Fibroblast of skin of right biceps (primary cell): ENCODE measurements at places on chromosomes 1 and 21.
A peak's percentile ranks its signal among the peaks of the same experiment; 100 is the strongest.

GRCh38 chr1:3599286-3599811 is 12.0 kb downstream of the MEGF6 start:
- DNase-seq = no peak

DNA sequence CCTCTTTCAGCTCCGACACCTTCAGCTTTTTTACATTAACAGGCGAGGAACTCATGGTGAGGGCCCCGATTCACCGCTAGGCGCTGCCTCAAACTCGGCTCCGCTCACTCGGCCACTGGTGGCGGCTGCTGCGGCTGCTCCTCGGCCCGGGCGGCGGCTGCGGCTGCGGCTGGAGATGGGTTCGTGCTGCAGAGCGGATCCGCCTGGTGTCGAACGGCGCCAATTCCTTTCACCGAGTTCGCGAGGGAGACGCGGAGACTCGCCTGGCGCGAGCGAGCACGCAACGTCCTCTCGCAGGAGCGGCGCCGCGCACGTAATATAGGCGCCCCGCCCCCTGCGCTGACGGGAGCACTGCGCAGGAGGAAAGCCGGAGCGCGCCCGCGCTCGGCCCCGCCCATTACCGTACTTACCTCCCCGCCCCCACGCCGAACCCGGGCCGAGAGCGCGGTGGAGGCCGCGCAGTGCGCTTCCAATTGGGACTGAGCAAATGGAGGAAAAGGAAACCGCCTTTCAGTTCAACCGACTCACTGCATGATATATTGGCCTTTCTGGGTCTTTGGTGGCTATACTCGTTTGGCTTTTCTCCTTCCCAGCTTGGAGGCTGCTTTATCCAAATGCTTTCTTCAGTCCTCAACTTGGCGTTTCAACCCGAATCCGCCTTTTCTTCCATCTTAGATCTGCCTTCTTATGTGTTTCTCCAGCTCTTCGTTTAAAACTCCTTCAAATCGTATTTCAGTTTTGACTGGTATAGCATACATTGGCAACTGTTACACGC is at the start of gene HNRNPU:
Gene HNRNPU, minus strand, starts transcription at position 291 of the 775 bp plus-strand sequence. Its CDS starts 236 bp downstream, at position 55.
- DNase-seq = peak; percentile 98

DNA sequence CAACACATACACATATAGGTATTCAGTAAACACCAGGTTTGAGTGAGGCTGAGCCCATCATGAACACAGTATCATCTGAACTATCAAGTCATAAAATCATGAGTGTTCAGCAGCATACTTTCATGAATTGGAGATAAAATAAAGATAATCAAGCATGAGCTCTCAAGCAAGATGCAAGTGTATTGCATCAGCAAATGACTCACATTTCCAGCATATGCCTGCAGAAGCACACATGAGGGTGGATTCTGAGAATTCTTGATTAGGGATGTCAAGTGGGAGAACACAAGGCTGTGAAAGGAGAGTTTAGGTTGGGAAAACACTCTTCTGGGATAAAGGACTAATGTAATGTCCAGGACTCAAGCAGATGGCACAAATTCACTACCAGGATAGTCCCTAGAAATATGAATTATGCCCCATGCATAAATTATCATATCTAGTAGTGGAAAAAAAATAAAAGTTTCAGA is 299.2 kb downstream of the SRGAP2C start:
- peak; percentile 87 for DNase-seq

- DNase-seq = no peak
Observed at GRCh38 chr1:207813512-207813881, 61.6 kb downstream of the CD46 start.

DNA sequence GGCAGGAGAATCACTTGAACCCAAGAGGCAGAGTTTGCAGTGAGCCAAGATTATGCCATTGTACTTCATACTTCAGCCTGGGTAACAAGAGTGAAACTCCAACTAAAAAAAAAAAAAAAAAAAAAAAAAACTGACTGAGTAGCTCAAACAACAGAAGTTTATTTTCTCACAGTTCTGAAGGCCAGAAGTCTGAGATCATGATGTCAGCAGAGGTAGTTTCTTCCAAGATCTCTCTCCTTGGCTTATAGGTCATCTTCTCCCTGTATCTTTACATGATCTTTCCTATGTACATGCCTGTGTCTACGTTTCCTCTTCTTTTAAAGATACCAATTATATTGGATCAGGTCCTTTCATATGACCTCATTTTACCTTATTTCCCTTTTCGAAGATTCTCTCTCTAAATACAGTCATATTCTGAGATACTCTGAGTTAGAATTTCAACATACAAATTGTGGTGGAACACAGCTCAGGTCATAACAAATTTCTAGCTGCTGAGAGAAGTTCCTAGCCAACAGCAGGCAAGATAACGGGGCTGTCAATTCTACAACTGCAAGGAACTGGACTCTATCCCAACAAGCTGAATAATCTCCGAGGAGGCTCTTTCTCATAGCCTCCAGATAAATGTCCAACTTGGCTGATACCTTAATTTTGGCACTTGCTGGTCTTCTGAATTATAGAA is 187.7 kb upstream of the ADAMTS5 start:
- no peak for DNase-seq

DNA sequence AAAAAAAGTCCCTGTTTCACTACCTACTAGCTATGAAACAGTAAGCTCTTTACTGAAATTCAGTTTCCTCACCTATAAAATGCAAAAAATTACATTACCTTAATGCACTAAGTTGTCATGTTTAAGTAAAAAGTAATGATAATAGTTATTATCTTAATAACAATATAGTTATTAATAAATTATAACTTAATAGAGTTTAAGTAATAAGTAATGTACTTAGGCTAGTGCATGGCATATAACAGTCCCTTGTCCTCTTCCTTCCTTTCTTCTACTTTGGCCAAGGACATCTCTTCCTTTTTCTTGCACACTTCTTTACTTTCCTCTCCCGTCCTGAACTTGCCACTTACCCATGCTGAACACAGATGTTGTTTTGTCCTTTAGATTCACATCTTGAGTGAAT is 9.0 kb downstream of the TMEM200B start:
- DNase-seq = no peak

- DNase-seq = no peak
Observed at GRCh38 chr1:94719926-94720793, 100.0 kb upstream of the SLC44A3 start.

GRCh38 chr21:36059823-36060158 is 535 bp downstream of the SETD4 start:
- DNase-seq = no peak

DNA sequence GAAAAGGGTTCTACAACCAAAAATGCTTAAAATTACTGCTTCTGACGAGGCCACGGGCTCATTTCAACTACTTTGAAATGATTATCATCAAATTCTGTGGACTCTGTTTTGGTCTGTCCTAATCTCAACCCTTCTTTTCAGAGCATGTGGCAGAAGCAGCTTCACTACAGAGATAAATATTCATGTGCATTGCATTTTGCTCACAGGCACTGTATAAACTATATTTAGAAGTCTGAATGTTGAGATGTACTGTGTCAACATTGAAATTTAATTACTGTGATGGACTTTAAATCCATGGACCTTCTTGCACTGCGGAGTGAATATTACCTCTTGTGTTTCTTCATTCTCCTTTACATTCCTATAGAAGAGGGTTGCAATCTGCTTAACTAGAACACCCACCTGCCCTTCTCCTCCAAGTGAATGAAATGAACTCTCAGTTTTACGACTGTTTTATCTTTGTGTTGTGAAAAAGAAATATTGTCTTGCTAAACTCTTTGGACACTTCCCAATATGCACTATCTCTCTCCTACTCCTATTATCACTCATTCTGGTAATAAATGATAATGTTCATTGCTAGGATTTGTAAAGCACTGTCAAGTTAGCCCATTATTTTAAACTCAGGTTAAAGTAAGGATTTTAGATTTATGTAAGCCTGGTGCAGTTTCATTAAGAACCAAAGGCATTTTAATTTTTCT is 281.2 kb upstream of the ST6GALNAC5 start:
- no peak for DNase-seq

- DNase-seq = peak; percentile 12
Observed at GRCh38 chr1:42037586-42037985, 115.6 kb upstream of the GUCA2B start.

GRCh38 chr1:102529446-102529845 is 532.7 kb upstream of the OLFM3 start:
- DNase-seq = peak; percentile 30

- DNase-seq = no peak
Observed at GRCh38 chr1:2961661-2962060, 59.6 kb upstream of the ACTRT2 start.

DNA sequence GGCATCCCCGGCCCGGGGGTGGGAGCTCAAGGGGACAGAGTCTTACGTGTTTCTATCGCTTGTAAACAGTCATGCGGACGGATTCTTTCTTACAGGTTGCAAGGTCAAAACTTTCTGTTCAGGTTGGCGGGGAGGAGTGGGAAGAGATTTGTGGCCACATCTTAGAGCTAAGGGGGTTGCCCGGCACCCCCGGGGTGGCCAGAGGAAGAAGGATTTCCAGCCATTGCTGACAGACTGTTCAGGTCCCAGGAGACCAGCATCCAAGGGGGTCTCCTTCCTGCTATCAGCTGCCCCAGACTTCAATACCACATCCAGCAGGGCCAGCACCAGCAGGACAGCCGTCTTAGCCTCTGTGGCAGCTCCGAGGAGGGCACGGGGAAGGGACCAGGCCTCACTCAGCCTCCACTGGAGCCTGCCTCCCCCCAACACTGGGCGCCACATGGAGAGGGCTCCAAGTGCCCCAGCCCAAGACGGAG is 52.0 kb downstream of the KIF21B start:
- DNase-seq = no peak

- DNase-seq = no peak
Observed at GRCh38 chr1:244963231-244963826, 99.0 kb upstream of the HNRNPU start.

GRCh38 chr1:59678493-59679228 is 136.1 kb upstream of the HOOK1 start:
- DNase-seq = peak; percentile 95

- no peak for DNase-seq
Observed at GRCh38 chr1:117113199-117113598, 8.3 kb downstream of the TRIM45 start.

DNA sequence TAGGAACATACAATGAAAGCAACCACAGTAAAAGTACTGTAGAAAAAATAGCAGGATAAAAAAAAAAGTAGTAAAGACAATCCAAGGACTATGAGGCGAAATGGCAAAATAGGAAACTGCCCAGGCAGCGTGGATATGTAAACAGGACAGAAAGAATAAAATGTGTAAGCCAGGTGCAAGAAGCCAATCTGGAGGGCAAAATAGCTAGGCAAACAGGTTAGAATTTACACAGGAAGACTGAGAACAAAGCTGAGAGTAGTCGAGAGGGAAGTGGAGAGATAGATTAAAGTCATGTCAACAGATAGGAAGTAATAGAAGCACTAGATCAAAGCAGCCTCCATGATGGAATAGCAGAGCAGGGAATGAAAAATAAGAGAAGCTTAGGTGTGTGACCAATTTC is 124.2 kb upstream of the B3GALT2 start:
- DNase-seq = no peak

DNA sequence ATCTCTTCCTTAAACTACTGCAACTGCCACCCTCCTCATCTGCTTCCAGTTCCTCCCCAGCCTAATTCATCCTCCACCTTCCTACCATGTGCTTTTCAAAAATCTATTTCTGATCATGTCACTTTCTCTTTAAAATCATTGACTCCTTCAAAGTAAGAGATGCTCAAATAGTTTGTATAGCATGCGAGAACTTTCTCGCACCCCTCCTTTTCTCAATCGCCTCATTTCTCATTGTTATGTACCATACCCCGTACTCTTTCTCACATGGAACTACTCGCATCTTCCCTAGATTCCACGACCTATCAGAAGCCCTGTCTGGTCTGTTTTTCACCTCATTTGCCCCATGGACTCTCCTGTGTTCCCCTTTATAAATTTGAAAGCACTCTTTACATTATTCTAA is 238.2 kb downstream of the NRIP1 start:
- no peak for DNase-seq

DNA sequence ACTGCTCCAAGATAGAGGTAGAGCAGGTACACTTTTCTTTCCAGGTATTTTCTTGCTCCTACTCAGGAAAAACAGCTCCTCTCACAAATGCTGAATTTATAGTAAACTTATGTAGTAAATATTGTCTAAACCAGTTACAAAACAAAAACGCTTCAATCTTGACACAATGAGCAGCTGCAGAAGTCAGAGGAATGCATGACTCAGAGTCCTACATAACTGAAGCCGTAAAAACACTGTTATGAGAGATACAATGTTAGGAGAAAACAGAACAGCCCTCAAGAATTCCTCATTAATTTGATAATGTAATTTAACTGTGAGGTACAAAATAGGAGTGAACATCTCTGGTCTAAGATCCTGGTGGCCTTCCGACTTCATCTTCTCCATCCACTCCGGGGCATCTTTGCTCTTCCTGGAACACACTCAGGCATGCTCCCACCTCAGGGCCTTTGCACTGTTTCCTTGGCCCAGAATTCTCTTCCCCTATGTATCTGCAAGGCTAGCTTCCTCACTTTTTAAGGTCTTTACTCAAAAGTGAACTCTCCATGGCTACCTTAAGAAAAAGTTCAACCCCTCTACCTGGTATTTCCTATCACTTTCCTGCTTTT is 138.5 kb downstream of the SLC45A1 start:
- peak; percentile 71 for DNase-seq

- no peak for DNase-seq
Observed at GRCh38 chr1:29201595-29202051, 19.9 kb upstream of the SRSF4 start.

- DNase-seq = no peak
Observed at GRCh38 chr1:41847733-41848132, 71.0 kb downstream of the HIVEP3 start.

DNA sequence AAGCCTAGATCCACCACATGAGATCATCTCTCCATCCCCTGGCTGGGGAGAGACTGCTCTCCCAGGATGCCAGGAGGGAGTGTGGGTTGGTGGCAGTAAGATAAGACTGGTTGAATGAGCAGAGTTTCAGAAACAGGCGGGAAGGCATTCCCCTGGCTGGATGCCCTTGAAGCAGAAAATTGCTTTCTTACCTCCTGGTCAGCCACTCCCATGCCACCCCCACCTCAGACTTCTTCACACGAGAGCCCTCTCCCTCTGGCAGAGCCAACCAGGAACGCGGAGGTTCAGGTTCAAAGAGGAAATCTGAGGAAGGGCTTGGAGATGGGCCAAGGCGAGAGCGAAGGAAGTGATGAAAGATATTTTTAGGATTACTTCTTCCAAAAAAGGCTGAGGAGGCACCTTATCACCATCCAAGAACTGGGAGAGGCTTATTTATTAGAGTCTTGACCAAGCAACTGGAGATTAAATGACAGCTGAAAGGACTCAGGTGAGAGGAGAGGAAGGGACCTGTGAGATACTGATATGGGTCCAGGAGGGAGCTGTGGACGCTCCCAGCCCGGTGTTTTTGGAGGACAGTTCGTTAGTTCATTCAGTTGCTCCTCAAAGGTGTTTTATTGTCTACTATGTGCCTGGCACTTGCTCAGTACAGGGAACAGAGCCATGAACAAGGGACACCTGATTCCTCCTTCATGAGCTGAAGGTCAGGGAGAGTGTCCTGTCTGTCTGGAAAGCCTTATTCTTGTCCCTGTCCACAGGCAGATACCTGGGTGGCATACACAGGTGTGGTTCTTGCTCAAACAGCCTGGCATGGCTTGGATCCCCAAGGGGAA is 18.9 kb upstream of the SLC26A9 start:
- DNase-seq = peak; percentile 75
